8988T (cell line): ENCODE measurements at places on chromosomes 3 and 15.
A peak's percentile ranks its signal among the peaks of the same experiment; 100 is the strongest.

DNA sequence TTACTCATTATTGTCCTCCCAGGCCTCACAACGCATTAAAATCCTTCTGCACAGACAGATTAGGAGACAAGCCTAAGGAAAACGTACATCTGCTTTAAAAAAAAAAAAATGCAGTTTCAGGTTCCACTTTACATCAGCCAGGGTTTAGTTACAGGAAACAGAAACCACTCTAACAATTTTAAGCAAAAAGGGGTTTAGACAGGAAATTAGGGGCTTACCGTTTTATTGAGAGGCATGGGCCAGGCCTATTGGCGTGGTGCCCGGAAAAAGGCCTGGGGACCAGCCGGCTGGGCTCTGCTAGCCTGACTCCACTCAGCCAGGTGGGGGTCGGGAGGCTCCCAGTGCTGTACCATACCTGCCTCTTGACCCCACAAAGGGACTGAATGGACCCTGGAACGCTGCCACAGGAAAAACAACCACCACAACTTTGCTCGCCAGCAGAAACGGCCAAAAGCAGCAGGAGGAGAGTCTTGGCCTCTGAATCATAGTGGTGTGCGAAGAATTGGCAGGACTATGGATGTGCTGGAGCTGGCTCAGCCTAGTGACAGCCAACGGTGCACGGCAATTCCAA, 124.3 kb downstream of the CHSY1 start:
- no peak for DNase-seq

GRCh38 chr15:93811305-93811704, 420.1 kb upstream of the MCTP2 start:
- no peak for DNase-seq

DNA sequence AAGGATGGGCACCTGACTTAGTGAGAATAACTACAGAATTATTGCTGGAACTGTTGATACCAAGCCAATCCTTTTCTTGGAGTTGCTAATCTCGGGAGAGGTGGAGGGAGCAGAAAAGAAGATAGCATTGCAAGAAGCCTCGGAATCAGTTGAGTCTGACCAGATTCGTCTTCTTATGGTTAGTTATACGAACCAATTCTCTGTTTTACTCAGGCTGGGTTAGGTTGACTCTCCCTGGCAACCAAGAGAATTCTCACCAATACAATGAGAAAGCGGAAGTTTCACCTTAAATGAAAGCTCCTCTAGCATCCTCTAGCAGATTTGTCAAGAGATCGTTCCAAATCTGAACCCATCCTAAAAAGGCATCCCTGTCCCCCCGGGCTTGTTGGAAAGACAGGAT, 43.5 kb upstream of the UBE2E1 start:
- no peak for DNase-seq

DNA sequence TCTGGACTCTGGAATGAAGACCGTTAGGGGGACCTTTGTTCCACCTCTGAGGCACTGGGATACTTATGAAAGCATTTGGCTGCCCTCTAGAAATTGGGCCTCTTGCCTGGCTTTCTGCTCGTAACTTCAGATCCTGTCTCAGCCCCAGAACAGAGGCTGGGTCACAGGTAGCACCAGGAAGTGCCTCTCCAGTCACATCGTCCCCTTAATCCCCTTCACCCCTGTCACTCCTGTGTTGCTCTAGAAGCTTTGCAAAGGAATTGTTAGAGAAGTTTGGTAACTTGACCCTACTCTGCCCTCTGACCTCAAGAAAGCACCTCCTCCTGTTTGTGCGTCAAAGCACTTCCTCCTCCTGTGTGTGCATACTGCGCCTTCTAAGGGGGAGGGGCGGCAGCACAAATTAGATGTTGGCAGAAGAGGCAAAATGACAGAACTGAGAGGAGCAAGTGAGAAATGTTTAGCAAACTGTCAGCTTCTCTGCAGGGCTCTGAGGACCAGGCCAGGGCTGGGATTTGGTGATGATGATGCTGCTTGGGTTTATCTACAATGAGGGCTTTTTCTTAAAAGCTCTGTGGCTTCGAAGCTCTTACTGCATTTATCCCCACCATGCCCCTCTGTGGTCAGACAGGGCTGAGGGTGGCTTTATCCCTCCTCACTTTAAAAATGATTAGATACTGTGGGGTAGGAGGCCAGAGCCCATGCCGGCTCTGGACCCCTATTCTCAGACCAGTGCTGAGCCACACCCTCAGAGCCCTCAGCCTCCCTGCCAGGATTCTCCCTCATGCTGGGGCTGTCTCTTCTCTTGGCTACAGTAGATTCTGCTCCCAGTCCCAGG, 76.2 kb downstream of the LARS2 start:
- no peak for DNase-seq

GRCh38 chr3:22734756-22735155, 468.4 kb upstream of the UBE2E2 start:
- no peak for DNase-seq

DNA sequence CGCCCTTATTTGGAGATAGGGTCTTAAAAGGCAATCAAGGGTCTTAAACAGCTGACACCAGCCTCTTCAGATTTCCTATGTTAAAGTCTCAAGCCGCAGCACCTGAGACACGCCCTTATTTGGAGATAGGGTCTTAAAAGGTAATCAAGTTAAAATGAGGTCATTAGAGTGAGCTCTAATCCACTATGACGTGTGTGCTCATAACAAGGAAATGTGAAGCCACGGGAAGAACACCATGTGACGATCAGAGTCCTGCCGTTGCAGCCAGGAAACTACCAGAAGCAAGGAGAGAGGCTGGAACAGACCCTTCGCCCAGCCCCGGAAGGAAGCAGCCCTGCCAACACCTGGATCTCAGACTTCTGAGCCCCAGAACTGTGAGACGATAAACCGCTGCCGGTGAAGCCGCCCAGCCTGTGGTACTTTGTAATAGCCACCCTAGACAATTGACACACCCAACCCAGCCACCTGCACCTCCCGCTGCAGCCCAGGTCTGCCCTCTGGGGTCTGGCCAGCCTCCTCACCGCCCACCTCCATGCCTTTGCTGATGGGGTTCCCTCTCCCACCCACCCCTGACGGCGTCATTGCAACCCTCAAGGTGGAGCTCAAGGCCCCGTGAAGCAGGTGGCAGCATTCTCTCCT, 137.9 kb downstream of the MEGF11 start:
- DNase-seq = no peak

DNA sequence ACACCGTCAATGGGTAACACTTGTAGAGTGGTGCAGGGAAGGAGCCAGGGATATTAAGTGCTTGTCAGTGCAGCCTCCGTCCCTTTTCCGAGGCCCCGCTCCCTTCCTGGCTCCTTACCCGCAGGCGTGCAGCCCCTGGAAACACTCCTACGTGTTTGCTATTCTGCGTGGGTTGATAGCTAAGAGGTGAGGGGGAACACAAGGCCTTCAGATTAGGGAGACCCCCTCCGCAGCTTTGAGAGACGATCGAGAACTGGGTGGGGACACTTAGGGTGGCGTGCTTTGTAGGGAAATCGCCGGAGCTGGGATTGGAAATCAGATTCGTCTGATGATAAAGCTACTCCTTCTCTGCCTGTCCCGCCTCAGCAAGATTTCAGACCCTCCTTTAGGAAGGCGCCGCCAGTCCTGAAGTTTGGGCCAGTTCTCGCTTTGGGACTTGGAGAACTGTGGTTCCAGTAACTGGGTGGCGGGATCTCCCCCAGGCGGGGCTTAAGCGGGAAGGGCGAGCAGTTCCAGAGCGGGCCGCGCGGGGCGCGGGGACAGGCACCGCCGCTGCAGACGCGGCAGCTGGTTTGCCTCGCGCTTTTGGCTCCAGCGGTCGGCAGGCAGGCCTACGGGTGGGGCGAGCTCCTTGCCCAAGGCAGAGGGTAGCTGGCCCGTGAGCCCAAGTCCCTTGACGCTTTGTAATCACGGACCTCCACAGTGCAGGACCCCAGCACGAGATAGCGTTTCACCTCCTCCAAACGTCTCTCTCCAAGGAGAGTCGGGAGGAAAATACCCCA, 8.0 kb upstream of the FAM107A start:
- peak; percentile 100 for DNase-seq
